Forelimb muscle (tissue), 1 donor: ENCODE measurements at places on chromosomes 4 and X. TPM values are rescaled to one million over a fixed set of nuclear protein-coding genes. Genes with fewer than 3 reads are reported as not detected.

SCARB2 gene
- 139 TPM for polyA plus RNA-seq

DCLK2 gene
- 6.9 TPM for polyA plus RNA-seq

GRCh38 chrX:15515931-15516330, 15.3 kb downstream of the BMX start:
- no peak for DNase-seq

GRCh38 chr4:55635741-55636655, at the start of gene NMU:
Gene NMU (minus strand): TSS chr4:55636298. CDS start chr4:55636192, 106 bp downstream.
- DNase-seq: no peak

DNA sequence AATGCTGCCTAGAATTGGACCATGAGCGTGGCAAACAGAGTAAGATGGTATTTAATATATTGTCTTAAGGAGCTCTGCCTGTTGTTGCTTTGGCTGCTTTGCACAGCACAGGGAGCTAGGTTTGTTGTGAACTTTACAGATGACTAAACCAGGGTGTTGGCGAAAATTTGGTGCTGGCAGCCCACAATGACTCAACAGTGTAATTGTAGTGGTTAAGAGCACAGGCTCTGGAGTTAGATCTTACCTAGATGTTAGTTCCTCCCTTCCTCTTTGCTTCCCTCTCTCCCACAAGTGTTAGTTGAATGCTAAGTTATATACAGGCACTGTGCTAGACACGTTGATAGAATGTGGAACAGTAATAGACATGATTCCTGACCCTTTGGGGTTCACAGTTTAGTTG, 128.9 kb upstream of the TRPC5 start:
- DNase-seq: no peak

DNA sequence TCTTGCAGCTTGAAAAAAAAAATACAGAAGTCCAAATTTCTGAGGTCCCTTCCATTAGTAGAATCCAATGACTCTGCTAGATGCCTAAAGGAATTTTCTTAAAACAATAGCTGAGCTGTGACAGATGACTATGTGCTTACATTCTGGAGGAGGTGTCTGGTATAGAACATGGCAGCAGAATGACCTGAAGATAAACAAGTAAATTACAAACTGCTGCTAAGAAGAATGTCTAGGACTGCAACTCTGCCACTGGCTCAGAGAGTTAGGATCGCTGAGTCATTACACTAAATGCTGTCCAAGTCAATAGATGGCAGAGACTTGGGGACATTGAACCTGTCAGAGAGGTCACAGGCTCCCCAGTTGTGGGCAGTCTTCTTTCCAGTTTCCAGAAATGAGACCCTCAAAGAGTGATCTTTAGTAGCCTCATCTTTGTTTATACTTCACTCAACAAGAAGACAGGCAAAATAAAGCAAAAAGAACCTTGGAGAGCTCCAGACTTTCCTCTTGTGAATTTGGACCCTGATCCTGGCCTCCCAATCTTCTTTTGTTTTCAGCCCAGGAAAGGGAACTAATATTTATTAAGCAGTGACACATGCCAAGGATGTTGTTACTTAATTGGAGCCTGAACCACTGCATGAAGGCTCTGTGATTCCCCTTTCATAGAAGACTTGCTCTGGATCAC, 56.4 kb upstream of the SCML1 start:
- no peak for DNase-seq
